ENCODE measurements at places on chromosomes 1 and 21.
A peak's percentile ranks its signal among the peaks of the same experiment; 100 is the strongest.

DNA sequence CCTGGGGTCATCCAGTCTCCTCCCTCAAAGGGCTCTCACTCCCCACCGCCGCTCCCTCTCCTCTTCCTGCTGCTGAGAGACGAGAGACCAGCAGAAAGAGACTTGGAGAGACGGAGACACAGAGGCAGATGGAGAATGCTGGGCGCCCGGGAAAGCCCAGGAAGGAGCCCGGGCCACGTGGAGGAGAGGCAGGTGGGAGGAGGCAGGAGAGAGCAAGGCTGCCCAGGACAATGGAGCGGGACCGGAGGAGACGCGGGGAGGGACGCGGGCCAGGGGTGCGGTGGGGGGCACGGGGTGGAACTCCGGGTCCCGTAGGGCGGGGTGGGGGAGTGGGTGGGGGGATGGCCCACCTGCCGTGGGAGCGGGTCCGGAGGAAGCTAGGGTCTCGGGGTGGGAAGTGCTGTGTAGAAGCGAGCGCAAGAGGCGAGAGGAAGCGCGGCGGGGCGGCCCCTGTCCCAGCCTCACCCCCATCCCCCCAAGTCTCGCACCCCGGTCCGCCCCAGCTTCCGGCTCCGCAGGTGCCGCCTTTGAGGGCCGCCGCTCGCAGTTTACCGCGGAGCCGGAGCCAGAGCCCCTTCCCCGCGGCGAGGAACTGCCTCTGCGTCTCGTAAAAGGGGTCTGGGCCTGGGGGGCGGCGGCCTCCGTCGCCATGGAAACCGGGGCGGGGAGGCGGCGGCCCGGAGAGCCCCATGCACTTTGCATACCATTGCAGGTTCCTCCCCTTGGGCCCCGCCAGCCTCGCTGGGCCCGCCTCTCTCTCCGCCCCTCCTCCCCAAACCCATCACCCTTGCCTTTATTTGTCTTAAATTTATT lies 11.7 kb upstream of the EPHA2 start:
- no peaks in the 10 kb centered on the region for H3K36me3 ChIP-seq
- H3K4me3 ChIP-seq, result peak overlapping the region; percentile 29
- H3K4me1 ChIP-seq, result no peaks in the 10 kb centered on the region
- no peak for DNase-seq
- no peaks in the 10 kb centered on the region for H3K27me3 ChIP-seq

DNA sequence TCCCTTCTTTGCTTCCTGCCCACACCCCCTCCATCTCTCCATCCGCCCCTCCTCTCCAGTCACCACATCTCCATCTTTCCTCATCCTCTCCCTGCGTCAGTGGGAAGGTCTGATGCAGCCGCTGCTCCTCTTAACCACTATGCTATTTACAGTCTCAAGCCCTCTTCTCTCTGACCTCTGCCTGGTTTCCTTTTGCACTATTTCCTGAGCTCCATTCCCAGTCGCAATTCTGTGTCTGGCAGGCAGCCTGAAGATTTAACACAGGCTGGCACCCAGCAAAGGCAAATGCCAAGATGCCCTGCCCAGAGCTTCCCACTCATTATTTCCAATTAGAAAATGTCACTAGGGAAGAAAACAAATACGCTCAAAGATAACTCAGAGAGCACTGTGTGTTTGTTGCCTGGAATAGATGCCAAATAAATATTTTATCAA lies 89.6 kb upstream of the LPGAT1 start:
- H3K4me1 ChIP-seq, result no peaks in the 10 kb centered on the region
- no peak for DNase-seq
- peak overlapping the region; percentile 20 for H3K27ac ChIP-seq
- no peak overlapping the region for H3K4me3 ChIP-seq
- H3K27me3 ChIP-seq, result no peaks in the 10 kb centered on the region

- no peaks in the 10 kb centered on the region for H3K4me1 ChIP-seq
- no peaks in the 10 kb centered on the region for H3K36me3 ChIP-seq
- H3K27me3 ChIP-seq, result no peaks in the 10 kb centered on the region
- DNase-seq, result no peak
- H3K4me3 ChIP-seq, result no peak overlapping the region
Measured at GRCh38 chr1:95396557-95396956, 162.5 kb downstream of the RWDD3 start.

DNA sequence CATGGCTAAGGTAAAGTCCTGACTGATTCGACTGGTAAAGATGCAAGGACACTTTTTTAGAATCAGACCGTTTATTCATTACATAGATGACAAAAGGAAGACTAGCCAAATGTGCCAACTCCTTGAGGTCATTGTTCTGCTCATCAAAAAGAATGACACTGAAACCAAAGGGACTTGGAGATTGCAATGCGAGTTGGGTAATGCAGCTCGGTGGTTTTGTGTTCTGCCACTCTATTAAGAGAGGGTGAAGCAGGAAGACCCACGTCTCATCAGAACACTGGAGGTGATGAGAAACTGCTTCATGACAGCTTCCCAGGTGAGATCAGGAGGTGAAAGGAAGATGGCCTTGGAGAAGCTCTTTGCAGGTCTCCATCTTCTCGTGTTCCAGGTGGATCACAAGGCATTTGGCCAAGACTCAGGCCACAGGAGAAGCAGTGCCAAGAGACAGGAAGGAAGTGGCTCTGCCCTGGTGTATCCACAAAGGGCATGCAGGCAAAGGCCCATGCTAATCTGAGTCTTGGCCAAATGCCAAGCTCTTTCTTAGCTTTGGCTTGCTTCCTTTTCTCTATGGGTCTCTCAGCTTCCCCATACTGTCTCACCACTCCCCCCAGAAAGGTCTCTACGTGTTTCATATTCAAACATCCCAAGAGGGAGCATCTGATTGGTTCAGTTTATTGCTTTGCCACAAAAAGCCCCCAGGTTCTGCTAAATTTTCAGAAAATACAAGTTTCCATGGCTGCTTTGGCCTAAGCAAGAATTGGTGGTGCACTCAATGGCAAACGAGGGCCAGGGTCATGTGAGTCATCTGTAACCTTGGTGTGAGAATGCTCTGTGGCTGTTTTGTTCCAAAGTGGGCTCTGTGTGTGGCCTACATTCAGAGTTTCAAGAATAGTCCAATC lies 5.7 kb upstream of the CCT8 start:
- DNase-seq, result no peak
- H3K4me3 ChIP-seq, result no peak overlapping the region
- no peaks in the 10 kb centered on the region for H3K36me3 ChIP-seq
- H3K27ac ChIP-seq, result no peak overlapping the region
- H3K4me1 ChIP-seq, result no peaks in the 10 kb centered on the region

GRCh38 chr1:30287976-30288375 lies 435.4 kb downstream of the MATN1 start:
- H3K4me3 ChIP-seq, result no peak overlapping the region
- no peaks in the 10 kb centered on the region for H3K36me3 ChIP-seq
- H3K27ac ChIP-seq, result no peak overlapping the region
- no peaks in the 10 kb centered on the region for H3K4me1 ChIP-seq
- DNase-seq, result no peak

GRCh38 chr1:237763751-237764150 lies 127.0 kb downstream of the ZP4 start:
- no peak overlapping the region for H3K4me3 ChIP-seq
- DNase-seq, result no peak
- H3K36me3 ChIP-seq, result no peaks in the 10 kb centered on the region
- H3K27ac ChIP-seq, result no peak overlapping the region
- H3K27me3 ChIP-seq, result no peaks in the 10 kb centered on the region

GRCh38 chr1:150093805-150094204 lies 26.2 kb downstream of the VPS45 start:
- no peaks in the 10 kb centered on the region for H3K4me1 ChIP-seq
- no peak overlapping the region for H3K4me3 ChIP-seq
- no peak for DNase-seq

DNA sequence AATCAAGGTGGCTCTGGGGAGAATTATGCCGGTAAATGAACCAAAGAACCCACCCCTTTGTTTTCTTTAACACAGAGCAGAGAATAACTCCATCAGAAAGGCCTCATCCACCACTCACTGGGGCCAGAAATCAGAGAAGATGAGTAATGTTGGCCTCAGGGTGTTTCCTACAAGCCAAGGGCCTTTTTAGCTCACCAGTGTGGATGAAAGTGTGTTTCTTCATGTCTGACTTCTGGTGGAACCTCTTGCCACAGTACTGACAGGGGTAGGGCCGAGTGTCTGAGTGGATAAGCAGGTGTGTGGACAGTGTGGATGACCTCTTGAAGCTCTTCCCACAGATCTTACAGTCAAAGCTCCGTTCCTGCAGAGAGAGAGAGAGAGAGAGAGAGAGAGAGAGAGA lies 8.3 kb downstream of the GFI1 start:
- H3K36me3 ChIP-seq, result no peaks in the 10 kb centered on the region
- peaks cover 7% of the 10 kb centered on the region for H3K4me1 ChIP-seq
- DNase-seq, result no peak
- H3K27ac ChIP-seq, result no peak overlapping the region

DNA sequence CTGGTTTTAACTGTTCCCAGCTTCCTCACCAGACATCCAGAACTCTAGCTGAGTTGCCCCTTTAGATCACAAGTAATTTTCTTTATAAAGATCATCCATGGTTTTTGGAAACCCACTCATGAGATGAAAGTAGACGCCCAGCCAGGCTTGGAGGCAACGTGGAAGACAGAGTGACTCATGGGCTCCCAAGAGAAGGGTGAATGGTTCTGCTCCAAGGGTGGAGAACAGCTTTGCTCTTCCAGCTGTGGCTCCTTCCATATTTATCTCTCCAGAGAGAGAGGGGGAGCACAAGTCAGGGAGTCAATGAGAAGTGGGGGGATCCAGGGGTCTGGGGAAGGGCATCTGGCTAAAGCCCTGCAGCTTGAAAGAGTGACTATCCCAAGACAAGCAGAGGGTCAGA lies 13.8 kb downstream of the FAM78B start:
- no peaks in the 10 kb centered on the region for H3K27me3 ChIP-seq
- no peak overlapping the region for H3K4me3 ChIP-seq
- no peaks in the 10 kb centered on the region for H3K36me3 ChIP-seq
- H3K4me1 ChIP-seq, result no peaks in the 10 kb centered on the region
- no peak overlapping the region for H3K27ac ChIP-seq

- no peaks in the 10 kb centered on the region for H3K27me3 ChIP-seq
- no peak overlapping the region for H3K4me3 ChIP-seq
- H3K36me3 ChIP-seq, result no peaks in the 10 kb centered on the region
Measured at GRCh38 chr1:14017531-14017961, 317.6 kb downstream of the PRDM2 start.

GRCh38 chr1:181485287-181486097 lies 2.2 kb downstream of the CACNA1E start:
- H3K4me1 ChIP-seq, result no peaks in the 10 kb centered on the region
- no peak overlapping the region for H3K27ac ChIP-seq
- peaks cover 89% of the 10 kb centered on the region for H3K27me3 ChIP-seq
- DNase-seq, result no peak

DNA sequence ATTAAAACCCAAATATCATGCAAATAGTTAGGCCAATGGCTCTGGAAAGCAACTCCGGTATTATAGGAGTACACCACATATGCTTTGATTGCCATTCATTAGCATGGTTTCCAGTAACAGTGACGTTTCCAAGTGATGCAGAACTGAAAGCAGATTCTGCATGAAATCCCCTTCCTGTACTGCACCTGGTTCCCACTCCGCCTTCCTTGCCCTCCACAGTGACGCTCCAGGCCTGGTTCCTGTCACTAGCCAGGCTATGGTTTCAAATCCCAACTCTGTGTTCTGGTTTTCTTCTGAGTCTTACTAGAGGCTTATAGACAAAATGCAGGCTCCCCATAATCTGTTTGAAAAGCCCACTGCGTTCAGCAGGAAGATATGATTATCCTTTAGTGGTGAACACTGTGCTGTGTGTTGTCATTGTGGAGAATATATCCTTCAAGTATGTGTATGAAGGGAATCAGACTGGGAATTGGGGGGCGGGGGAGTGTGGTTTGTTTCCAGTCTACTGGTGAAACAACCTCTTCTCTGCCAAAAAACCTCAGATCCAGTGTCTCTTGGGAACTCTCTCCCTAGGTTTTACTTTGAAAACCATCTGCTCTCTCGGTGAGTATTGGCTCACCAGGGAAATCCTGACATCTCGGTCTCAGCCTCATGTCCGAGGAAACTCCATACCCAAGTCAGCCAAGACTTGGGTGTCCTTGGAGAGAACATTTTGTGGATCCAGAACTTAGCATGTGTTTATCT lies 78.7 kb downstream of the TYW3 start:
- no peak overlapping the region for H3K4me3 ChIP-seq
- H3K36me3 ChIP-seq, result no peaks in the 10 kb centered on the region
- H3K4me1 ChIP-seq, result no peaks in the 10 kb centered on the region
- no peak for DNase-seq

GRCh38 chr1:35599411-35599810 lies 26.3 kb downstream of the TFAP2E start:
- H3K4me3 ChIP-seq, result no peak overlapping the region
- DNase-seq, result no peak
- no peak overlapping the region for H3K27ac ChIP-seq
- no peaks in the 10 kb centered on the region for H3K4me1 ChIP-seq
- H3K36me3 ChIP-seq, result no peaks in the 10 kb centered on the region

- peak overlapping the region; percentile 87 for H3K27ac ChIP-seq
- DNase-seq, result peak; percentile 54
- H3K4me1 ChIP-seq, result peaks cover 12% of the 10 kb centered on the region
Measured at GRCh38 chr1:109425391-109426280, 612 bp downstream of the PSMA5 start.

GRCh38 chr1:224080115-224080774 lies 33.7 kb upstream of the FBXO28 start:
- H3K36me3 ChIP-seq, result no peaks in the 10 kb centered on the region
- H3K27ac ChIP-seq, result peak overlapping the region; percentile 6
- H3K27me3 ChIP-seq, result no peaks in the 10 kb centered on the region
- H3K4me3 ChIP-seq, result no peak overlapping the region
- DNase-seq, result no peak

- no peaks in the 10 kb centered on the region for H3K36me3 ChIP-seq
- H3K4me1 ChIP-seq, result no peaks in the 10 kb centered on the region
- DNase-seq, result no peak
- no peak overlapping the region for H3K27ac ChIP-seq
Measured at GRCh38 chr1:72178266-72178665, 104.1 kb downstream of the NEGR1 start.

DNA sequence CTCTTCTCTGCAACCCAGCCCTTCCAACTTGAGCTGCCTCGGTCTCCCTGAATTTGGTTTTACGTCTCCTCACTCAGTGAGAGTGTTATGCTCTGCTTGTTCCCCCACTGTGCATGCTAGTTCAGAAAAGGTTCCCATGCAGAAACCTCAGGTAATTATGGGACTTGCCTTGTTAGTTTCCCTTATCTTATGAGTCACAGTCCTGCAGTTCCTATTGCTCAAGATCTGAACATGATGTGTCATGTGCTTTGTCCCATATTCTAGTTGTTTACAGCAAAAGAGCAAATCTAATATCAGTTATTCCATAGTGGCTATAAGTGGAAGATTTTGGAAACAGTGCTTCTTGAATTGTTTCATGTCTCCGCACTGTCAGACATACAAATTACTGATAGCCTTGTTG lies 74.4 kb downstream of the DUSP10 start:
- DNase-seq, result no peak
- no peaks in the 10 kb centered on the region for H3K36me3 ChIP-seq
- H3K27ac ChIP-seq, result no peak overlapping the region
- no peak overlapping the region for H3K4me3 ChIP-seq
- H3K4me1 ChIP-seq, result no peaks in the 10 kb centered on the region

- H3K36me3 ChIP-seq, result no peaks in the 10 kb centered on the region
- H3K4me3 ChIP-seq, result no peak overlapping the region
- DNase-seq, result peak; percentile 37
- no peaks in the 10 kb centered on the region for H3K27me3 ChIP-seq
- no peaks in the 10 kb centered on the region for H3K4me1 ChIP-seq
Measured at GRCh38 chr21:42558846-42559245, 45.2 kb downstream of the SLC37A1 start.

GRCh38 chr1:29532751-29533150 lies 296.4 kb downstream of the PTPRU start:
- H3K4me1 ChIP-seq, result no peaks in the 10 kb centered on the region
- DNase-seq, result no peak
- H3K4me3 ChIP-seq, result no peak overlapping the region
- H3K27ac ChIP-seq, result no peak overlapping the region
- H3K27me3 ChIP-seq, result peaks cover 4% of the 10 kb centered on the region

- H3K4me1 ChIP-seq, result no peaks in the 10 kb centered on the region
- DNase-seq, result no peak
- peaks cover 4% of the 10 kb centered on the region for H3K36me3 ChIP-seq
- no peaks in the 10 kb centered on the region for H3K27me3 ChIP-seq
Measured at GRCh38 chr21:21200939-21201615, 202.9 kb downstream of the NCAM2 start.
